ENCODE measurements at places on chromosomes 16 and 17.

- no peak for DNase-seq
Observed at GRCh38 chr16:27660507-27660906, 110.6 kb downstream of the KATNIP start.

- no peak for DNase-seq
Observed at GRCh38 chr16:5015887-5016286, 17.8 kb downstream of the NAGPA start.

- DNase-seq, result no peak
Observed at GRCh38 chr16:79932572-79932971, 332.0 kb upstream of the MAF start.

DNA sequence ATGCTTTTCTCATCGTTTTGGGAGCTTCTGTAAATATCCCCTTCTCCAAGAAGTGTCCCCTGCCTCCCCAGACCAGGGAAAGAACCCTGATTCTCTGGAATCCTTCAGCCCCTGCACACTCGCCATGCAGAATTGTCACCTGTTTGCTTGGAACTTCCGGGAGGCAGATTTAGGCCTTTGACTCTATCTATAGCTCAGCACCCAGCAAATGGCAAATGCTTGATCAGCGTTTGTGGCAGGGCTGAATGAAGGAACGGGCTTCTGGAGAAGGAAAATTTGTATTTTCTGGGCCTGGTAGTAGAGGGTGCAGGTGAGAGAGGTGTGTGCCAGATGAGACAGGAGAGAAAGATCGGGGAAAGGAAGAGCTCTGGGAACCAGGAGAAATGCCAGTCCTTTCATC, 18.3 kb upstream of the CACNG4 start:
- no peak for DNase-seq

- no peak for DNase-seq
Observed at GRCh38 chr16:57795431-57795878, 6.8 kb downstream of the KIFC3 start.

- peak; percentile 97 for DNase-seq
Observed at GRCh38 chr17:40218740-40219593, at the start of gene WIPF2. WIPF2 (plus strand) TSS chr17:40219304; CDS start chr17:40256460, 37,156 bp downstream.

DNA sequence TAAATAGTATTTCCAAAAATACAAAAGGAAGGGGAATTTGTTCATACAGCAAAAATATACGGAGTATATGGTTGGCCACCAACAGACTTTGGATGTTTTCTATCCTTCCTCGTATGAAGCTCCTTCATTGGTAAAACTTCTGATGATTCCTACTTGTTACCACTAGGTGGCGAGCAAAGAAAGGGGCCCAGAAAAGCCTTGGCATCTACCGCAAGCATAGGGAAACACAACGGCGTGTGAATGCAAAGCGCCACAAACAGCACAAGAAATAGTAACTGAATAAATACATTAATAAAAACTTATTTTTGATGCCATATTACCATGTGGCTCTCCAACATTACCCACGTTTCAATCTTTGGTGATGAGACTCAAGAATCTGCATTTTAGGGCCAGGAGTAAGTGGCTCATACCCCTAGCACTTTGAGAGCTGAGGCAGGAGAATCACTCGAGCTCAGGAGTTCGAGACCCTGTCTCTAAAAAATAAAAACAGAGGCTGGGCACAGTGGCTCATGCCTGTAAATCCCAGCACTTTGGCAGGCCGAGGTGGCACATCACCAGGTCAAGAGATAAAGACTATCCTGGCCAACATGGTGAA, 34.5 kb downstream of the YWHAE start:
- peak; percentile 48 for DNase-seq

DNA sequence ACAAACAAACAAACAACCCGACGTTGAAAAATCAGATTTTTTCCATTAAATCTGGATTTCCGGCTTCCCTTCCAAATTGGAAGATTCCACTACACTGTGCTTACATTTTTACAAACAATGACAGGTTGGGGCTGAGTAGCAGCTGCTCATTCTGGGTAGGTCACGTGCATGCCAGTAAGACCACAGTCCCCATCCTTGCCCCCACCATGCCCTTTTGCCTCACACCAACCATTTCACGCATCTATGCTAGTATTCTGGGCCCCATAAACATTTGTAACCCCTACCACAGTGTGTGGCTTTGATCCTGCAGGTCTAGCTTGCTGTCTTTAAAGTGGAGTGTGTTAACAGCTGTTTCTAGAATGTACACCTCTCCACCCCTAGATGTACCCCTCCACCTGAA, 366.1 kb downstream of the XYLT1 start:
- no peak for DNase-seq

DNA sequence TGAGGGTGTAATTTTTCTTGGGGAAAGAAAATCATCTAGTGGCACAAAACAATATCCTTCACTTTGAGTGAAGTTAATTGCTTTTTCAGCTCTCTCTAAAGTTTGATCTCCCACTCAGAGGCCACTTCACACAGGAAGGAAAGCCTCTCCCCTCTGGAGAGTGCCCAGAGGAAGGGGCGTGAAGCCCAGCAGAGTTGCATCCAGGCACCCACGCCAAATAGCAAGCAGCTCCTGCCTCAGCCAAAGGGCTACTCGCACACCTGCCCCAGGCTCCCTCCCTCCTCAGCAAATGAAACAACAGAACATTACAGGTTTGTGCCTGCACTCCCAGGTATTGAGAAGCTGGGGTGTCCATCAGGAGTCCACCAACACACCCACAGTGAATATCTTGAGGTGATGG, 183.0 kb upstream of the RPL38 start:
- no peak for DNase-seq

DNA sequence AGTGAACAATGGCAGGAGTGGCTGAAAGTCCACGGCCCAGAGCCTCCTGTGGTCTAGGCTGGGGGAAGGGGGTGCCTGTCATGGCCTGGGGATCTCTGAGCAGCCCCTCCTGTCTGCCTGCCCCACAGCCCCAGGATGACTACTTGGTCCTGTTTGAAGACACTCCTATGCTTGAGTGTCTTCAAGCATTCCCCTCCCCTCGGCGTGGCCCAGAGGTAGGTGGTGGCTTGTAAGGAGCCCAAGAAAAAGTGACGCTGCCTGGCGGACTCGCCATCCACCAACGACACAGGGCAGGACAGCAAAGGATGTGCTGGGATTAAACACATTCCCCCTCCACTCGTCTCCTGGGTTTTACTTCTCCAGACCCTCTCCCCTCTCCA, 5.7 kb downstream of the SULT1A1 start:
- no peak for DNase-seq

DNA sequence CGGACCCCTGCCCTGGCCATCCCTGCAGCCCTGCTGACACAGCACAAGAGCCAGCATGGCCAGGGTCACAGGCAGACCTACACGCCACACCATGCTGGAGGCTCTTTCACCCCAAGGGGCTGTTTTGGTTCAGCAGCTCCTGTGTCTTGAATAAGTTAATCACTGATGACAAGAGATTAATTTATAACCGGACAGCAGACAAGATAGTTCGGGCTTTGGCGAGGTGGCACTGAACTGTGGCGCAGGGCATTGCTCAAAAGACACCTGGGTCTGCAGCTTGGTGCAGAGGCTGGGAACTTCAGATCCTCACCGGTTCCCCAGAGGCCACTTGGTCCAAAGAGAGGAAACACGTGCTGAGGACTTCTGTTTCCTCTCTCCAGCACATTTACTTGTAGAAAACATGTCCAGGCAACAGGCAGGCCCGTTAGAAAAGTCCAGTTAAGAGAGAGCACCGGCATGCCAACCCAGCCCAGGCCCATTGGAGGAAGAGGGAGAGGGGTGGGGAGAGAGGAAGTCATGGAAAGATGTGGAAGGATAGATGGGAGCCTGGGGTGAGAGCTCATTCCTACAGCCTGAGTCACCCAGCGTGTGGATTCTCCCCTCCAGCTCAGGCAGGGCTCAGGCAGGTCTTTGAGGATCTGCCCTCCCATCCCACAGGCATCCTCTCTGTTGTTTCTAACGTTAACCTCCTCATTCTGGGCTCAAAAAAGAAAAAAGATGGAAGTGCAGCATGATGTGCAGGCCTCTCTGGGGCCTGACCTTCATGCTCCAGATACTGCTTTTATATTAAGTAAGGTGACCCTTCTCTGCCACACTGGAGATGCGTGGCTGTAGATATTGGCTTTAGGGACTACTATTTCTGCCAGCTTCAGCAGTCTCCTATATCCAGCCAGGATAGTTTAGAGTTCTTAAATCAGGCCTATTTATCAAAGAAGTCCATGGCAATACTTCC, 80.0 kb upstream of the HNF1B start:
- no peak for DNase-seq

GRCh38 chr16:50815382-50815781, 73.5 kb downstream of the CYLD start:
- DNase-seq, result no peak

DNA sequence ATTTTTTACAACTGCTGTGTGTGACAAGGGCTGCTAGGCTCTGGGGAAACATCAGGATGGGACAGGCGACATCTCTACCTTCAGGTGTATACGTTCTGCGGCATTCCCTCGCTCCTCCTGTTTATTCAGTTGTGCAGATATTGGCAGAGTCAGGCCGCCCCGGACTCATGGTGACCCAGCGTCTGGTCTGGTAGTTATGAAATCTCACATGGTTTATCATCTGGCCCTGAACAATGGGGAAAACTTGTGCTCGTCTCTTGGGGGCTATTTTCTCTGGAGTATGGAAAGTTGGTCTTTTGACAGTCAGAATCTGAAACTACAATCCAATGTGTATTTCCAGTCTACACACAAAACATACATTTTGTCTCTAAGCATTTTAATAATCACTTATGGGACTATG, 3.3 kb downstream of the MARCHF10 start:
- DNase-seq, result no peak

DNA sequence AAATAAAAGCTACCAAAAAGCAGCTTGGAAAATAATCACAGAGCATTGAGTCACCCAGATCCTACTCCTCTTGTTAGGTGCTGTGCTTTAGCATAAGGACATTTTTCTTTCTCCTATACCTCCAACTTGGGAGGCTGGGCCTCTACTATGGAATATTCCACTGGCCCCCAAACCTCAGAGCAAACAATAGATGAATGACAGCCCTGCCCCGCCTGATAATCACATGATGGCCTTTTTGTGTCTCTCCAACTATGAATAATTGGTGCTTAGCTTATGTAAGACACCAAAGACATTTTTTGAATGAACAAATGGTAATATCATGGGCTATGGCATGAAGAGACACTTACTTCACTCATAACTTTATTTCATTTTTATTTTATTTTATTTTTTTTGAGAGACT, 250.2 kb downstream of the GRIN2A start:
- no peak for DNase-seq

DNA sequence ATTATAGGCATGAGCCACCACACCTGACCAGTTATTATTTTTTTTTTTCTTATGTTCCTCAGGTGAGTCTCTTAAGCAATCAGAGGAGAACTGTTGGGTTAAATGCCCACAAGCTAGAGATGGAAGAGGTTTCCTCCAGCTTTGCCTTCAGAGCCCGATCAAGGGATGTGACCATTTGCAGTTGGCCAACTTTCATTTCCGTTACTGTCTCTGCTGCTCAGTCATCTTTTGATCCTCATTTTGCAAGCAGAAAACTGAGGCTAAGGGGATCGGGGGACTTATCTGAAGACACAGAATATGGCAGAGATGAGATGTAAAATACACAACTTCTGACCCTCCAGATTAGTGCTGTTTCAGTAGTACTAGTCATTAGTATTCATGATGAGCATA, 188.8 kb downstream of the RAB11FIP4 start:
- no peak for DNase-seq

- no peak for DNase-seq
Observed at GRCh38 chr16:4683255-4684057, 9.9 kb upstream of the NUDT16L1 start.

DNA sequence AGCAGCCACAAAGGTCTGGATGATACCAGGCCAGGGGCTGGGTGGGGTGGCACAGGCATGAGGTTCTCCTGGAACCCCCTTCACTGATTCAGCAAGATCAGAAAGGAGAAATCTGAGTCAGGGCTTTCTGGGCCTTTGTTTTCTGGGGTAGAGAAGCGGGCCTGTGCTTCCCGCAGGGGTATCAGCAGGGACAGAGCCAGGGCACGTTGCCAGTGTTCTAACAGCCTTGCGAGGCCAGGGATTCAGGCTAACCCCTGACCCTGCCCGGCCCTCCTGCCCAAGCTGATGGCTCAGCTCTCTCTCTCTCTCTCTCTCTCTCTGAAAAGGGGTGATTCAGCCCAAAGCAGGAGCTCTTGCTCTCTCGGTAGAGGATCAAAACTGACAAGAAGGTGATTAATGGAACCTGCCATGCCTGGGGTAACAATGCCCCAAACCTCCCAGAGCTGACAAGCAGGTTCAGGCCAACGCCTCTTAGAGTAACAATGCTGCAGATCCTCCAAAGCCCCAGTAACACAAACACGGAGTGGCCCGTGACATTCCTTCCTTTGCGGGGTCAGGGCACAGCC, 2.0 kb upstream of the KRT13 start:
- DNase-seq, result no peak

DNA sequence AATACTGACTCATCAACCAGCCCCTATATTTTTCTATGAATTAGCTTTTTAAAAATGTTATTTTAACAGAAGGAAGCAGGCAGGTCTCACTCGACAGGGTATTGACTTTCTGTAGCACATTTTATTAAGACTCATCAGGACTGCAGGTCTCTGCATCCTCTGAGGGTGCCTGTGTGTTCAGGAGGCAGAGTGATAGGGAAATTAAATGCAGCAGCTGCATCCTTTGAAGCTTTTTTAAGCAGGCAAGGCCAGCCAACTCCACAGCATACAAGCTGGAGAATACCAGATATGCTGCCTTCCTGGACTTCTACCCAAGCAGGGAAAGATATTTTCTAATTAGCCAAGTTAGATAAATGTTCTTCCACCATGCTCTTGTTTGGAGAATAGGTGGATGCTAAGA, 124.9 kb downstream of the WSCD1 start:
- DNase-seq, result no peak

GRCh38 chr16:72934636-72935403, 113.1 kb downstream of the ZFHX3 start:
- DNase-seq, result no peak

DNA sequence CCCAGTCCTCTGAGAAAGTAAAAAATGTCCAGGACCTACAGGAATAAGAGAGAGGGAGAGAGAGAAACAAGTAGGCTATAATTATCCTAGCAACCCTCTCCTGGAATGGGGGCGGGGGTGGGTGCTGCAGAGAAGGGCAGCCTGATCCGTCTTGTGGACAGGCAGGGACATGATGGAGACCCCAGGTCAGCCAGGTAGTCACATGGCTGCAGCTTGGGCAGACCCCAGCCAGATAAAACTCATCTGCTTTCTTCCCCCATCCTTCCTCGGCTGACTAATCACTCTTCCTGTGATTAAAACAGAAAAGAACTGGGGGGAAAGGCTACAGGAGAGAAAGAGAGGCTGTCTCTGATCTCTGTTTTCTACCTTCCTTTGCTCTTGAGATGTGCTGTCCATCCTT, 32.6 kb downstream of the COPZ2 start:
- DNase-seq, result no peak

GRCh38 chr17:47204722-47205418, 4.3 kb upstream of the MYL4 start:
- no peak for DNase-seq

- no peak for DNase-seq
Observed at GRCh38 chr17:65270499-65271253, 133.5 kb downstream of the RGS9 start.

GRCh38 chr16:83054283-83054682, 427.5 kb downstream of the CDH13 start:
- no peak for DNase-seq

Measured in NCI-H1930 (cell line).